ENCODE measurements at places on chromosomes 11 and 22. TPM values are rescaled to one million over a fixed set of nuclear protein-coding genes. Genes with fewer than 3 reads are reported as not detected.

DNA sequence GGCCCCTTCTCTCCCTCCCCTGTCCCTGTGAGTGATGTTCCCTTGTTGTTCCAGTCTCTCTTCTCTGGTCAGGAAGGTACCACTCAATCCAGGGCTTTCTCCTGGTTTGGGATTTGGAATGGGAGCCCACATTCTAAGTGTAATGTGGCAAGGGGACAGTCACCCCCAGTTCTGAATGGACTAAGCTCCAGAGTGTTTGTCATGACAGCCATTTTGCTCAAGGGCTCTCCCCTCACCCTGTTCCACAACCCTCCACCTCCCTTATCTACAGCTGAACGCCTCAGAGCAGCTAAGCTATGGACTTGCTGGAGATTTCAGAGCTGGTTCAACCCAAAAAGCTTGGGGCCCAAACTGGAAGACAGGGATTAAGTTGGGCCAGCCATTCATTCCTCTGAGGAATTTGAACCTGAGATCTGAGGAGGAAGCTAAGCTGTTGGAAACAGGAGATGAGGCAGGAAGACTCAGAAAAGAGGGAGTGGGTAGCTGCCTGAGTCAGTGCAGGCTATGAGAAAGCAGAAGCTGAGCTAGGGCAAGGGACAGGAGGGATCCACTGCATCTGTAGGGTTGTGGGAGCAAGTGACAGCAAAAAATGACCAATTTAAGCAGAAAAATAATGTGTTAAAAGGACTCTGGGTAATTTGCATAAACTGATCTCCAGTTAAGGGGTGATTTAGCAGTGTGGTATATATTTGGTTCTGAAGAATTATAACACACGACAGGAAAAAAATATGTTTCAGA lies 22.9 kb upstream of the FCHSD2 start:
- DNase-seq: peak; percentile 26

DNA sequence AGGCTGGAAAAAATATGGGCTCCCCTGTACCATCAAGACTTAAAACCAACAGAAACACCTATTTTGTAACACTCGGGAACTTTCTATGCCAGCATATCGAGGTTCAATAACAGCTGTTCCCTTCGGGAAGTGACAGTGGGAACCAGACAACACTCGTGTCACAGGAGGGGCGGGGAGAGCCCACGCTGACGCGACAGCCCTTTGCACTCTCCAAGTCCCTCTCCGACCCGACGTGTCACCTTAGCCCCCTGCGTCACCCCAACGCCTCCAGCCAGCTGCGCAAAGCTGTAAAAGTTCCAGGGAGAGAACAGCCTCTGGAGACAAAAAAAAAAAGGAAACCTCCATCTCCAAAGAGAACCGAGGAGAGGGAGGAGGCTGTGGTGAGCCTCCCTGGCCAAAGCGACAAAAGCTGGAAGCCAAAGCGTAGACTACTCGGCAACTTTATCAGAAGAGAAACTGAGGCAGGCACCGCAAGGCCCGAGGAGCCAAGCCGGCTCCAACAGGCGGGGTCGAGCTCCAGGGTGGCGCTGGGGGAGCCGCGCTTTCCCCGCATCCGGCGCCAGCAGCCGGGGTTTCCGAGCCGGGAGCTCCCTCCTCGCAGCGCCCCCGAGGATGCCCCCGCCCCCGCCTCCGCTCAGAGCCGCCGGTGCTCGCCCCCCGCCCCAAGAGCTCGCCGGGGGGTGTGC lies 751 bp downstream of the ARFGAP3 start:
- DNase-seq: peak; percentile 90

- no peak for DNase-seq
Measured at GRCh38 chr22:45149671-45150070, 14.1 kb upstream of the NUP50 start.

DNA sequence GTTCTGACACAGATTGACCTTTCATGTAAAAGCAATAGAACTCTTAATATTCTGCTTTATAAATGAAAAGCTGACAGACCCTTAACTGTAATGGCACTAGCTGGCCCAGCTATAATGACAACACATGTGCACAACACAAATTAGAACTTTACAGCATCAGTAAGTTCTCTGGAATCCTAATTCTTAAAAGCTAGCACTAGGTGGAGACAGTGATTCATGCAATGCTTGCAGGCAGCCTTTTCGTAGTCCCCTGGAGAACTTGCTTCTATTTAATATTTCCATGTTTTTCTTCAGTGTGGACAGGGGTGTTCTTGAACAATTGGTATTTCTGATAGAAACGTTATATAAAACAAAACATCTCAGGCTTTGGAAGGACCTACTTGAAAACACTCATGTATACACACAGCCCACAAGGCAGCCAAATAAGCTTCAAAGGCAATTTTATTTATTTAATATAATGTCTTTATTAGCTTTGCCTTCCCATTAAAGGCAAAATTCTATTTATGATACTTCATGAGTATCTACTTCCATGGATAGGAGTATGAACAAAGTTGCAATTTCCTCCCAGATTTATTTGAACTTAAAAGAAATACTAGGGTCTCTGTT lies 374.3 kb upstream of the MPPED2 start:
- no peak for DNase-seq

GRCh38 chr22:16933291-16934282 lies 74.4 kb downstream of the GAB4 start:
- DNase-seq: no peak

DNA sequence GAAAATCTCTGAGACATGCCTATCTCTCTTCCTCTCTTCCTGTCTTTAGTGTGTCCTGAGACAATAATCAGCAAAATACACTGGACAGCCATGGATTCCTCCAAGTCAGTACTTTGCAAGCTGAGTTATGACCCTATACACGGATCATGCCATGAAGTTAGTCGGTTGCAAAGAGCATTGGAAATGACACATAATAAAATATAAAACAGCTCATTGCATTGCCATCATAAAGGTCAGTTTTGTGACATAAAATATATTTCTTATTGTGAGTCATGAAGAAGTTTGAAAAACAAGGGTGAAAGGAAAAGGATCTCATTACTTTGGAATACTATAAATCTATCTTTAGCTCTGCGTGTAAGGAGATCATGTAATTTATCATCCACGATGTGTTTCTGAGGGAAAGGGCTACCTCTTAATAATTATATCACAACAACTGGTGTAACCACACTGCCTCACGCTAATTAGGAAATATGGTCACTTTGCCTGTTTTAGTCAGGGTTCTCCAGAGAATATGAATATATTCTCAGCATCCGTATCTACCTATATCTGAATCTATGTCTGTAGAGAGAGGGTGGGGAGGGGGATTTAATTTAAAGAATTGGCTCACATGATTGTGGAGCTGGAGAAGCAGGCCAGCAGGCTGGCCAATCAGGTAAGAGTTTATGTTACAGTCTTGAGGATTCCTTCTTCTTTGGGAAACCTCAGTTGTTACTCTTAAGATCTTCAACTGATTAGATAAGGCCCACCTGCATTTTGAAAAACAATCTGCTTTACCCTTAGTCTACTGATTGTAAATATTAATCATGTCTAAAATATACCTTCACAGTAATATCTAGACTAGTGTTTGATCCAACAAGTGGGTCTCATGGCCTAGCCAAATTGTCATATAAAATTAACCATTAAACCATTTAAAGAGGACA lies 198.8 kb downstream of the FAT3 start:
- no peak for DNase-seq

- no peak for DNase-seq
Measured at GRCh38 chr11:20310137-20310536, 53.4 kb upstream of the HTATIP2 start.

- no peak for DNase-seq
Measured at GRCh38 chr11:9577556-9577955, 4.1 kb downstream of the WEE1 start.

- no peak for DNase-seq
Measured at GRCh38 chr11:79147011-79147410, 293.8 kb downstream of the TENM4 start.

DNA sequence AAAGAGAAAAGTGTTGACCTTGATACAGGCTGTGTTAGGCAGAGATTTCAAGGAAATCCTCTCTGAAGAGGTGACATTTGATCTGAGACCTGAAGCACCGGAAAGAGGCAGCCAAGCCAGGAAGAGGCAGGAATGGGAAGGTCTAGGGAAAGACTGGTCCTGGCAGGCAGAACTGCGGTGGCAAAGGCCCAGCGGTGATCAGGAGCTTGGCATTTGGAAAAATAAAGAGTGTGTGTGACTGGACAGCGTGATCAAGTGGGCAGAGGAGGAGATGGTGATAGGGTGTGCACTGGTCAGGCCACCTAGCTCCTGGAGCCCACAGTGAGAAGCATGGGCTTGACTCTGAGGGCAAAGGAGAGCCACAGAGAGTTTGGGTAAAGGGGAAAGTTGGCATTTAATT lies 27.2 kb upstream of the GAB4 start:
- DNase-seq: no peak

- no peak for DNase-seq
Measured at GRCh38 chr22:24796056-24796455, 10.0 kb upstream of the SGSM1 start.

DNA sequence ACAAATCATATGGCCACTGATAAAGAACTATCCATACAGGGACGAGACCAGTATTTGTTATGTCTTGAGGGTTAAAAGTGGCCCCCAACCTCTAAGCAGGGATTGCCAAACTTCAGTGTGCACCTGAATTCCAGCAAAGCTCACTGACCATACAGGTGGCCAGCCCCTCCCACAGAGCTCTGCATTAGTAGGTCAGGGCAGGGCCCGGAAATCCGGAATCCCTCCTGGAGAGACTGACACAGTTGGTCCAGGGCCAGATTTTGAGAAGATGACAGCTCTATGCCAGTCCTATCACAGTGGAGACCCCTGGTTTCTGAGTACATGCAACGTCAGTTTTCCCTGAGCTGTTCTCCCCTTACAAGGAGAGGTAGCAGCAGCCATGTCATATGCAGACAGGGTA lies 20.8 kb downstream of the VPS37C start:
- DNase-seq: peak; percentile 72

DNA sequence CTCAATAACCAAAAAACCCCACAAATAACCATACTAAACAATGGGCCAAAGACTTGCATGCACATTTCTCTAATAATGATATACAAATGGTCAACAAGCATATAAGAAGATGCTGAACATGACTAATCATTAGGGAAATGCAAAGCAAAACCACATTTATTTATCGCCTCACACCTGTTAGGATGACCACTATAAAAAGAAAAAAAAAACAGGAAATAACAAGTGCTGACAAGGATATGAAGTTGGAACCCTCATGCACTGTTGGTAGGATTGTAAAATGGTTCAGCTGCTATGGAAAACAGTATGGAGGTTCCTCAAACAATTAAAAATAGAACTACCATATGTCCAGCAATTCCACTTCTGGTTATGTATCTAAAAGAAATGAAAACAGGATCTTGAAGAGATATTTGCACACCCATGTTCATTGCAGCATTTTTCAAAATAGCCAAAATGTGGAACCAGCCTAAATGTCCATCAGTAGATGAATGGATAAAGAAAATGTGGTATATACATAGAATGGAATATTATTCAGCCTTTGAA lies 66.2 kb downstream of the AMBRA1 start:
- no peak for DNase-seq

GRCh38 chr11:23611726-23612125 lies 751.5 kb upstream of the CCDC179 start:
- DNase-seq: no peak

DNA sequence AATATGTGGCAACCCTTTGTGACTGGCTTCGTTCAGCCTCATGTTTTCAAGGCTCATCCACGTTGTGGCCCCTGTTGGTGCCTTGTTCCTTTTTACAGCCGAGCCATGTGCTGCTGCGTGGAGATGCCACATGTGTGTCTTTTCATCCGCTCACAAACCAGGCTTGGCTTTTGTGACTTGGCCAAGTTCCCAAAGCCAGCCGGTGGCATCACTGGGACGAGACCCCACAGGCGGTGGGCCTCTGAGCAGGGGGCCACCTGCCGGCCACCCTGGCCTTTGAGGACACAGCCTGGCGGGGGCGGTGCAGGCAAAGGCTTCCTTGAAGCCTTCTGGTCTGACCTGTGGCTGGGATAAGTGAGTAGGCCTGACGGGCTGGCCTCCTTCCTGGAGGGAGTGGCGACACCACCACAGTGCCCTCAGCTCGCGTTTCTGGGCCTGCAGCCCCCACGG lies 10.5 kb downstream of the GRK2 start:
- DNase-seq: peak; percentile 89

GRCh38 chr11:119511614-119512306 lies 88.8 kb upstream of the THY1 start:
- no peak for DNase-seq

- no peak for DNase-seq
Measured at GRCh38 chr11:7635137-7635536, 38.2 kb downstream of the CYB5R2 start.

DNA sequence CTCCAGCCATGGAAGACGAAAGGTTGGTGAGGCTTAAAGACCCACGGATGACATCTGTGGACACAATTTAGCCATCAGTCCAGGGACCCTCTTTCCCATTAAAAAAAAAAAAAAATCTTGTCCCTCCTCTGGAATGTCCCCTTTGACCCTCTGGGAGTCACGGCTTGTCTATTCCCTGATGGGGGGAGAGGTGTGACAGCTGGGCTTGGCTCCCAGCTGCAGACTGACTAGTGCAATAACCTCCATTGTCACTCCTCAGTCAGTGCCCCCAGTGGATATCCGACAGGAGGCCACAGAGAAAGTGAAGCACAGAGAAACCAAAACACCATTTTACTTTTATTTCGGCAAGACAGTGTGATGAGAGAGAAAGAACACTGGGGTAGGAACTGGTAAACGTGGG lies 2.7 kb upstream of the VSIG2 start:
- no peak for DNase-seq

DNA sequence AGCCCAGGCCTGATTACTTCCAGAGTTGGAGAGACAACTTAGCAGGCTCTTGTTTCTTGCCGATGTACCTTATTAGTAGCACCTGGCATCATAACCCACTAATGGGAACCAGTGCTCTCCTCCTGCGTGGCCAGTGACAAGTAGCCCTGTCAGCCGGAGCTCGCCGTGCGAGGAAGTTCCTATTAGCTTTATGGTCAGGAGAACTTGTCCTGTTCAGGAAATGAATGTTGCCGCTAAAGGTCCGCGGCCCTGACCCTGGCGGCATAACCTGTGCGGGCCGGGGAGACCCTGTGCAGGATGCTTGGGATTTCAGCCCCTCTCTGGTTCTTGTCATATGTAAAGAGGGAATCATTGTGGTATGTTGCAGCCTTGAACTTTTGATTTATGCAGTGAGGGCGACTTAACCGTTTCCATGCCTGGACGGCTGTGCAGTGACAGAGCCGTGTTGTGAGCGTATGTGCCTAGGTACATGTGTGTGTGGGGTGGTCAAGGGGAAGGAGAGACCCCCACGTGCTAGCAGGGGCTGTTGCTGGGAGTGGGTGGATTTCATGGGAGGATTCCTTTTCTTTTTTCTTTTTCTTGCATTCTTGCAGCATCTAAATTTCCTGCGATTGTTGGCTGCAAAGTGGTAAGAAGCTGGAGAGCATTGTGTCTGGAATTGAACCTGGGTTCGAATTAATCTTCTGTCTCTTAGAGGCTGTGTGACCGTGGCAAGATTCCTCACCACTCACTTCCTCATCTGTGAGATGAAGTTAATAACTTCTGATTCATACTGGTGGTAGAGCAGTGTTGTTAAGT lies 15.2 kb downstream of the ZBTB16 start:
- DNase-seq: peak; percentile 81

The CECR2 gene
- 0.56 TPM for total RNA-seq

The GRK3 gene
- 7.7 TPM for total RNA-seq

The PDGFD gene
- total RNA-seq: 62.0 TPM

The NTM gene
- 16.1 TPM for total RNA-seq

The FAR1 gene
- total RNA-seq: 51.5 TPM

The OR2AG2 gene
- not detected for total RNA-seq

The CATSPER1 gene
- total RNA-seq: 1.1 TPM

The KRTAP5-10 gene
- total RNA-seq: not detected

The PIK3C2A gene
- total RNA-seq: 82.0 TPM

The MMP8 gene
- total RNA-seq: 1.2 TPM

The LDLRAD3 gene
- 12.4 TPM for total RNA-seq

The CDC42BPG gene
- 0.37 TPM for total RNA-seq

The BIRC3 gene
- total RNA-seq: 37.0 TPM

Measured in posterior vena cava (tissue), 2 donors.